ENCODE measurements at places on chromosomes 2 and 18.

GRCh38 chr2:53104263-53104662 is 663.3 kb upstream of the CHAC2 start:
- DNase-seq, result no peak

GRCh38 chr2:45808294-45808800 is 156.9 kb downstream of the PRKCE start:
- no peak for DNase-seq

DNA sequence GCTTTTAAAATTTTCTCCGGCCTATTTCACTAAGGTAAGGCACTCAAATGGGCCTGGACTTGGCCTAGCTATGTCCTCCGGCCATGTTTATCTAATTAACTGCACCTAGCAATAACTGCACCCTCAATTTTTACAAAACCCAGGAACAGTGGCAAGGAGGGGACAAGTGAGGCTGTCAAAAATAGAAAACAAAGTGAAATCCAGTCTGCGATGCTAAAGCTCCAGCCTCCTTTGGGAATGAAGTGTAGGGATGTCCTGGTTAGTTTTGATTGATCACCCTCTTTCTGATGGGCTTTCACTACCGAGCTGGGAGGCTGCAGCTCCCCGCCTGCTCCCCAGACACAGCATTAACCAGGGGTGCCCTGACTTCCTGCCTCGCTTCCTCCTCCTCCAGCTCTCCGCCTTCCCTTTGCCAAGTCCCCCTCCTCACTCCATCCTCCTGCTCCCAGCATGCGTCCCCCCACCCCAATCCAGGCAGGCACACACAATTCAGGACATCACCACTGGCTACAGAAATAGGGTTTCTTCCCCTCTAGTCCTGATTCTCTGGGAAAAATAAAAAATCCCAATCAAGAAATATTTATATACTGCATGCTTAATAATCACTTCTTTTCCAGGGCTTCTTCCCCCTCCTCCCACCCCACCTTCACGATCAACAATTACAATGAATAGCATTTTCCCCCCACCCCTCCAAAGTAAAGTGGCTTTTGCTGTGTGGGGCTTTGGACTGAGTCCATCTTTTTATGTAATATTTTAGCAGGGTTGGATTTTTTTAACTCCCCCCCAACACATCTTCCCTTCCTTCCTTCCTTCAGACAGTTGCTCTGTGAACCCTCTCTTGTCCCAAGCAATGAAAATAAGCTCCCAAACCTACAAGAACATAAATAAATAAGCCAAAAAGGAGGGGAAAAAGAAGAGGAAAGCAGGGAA is 3.3 kb upstream of the POU3F3 start:
- DNase-seq, result no peak

GRCh38 chr2:108998911-108999310 is 9.9 kb upstream of the EDAR start:
- DNase-seq, result no peak

DNA sequence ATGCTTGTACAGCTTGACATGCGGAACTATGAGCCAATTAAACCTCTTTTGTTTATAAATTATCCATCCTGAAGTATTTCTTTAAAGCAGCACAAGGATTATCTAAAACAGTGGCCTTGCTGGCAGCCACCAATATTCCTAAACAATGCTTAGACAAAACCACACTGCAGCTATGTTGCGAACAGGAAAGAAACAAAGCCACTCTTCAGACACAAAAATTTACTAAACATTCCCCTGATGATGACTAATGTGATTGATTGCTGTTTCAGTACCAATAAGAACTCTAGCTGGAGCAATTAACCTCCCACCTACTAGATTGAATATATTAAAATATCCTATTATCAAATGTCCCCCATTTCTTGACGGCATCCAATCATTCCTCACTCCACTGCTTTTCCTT is 325.8 kb upstream of the REG3G start:
- DNase-seq, result no peak

- no peak for DNase-seq
Measured at GRCh38 chr2:208042041-208042440, 16.7 kb upstream of the PLEKHM3 start.

GRCh38 chr2:55772109-55772980 is 78.7 kb upstream of the PNPT1 start:
- DNase-seq, result no peak

- no peak for DNase-seq
Measured at GRCh38 chr2:149768320-149768799, 180.8 kb upstream of the MMADHC start.

- DNase-seq, result no peak
Measured at GRCh38 chr2:152097290-152097800, 1.5 kb downstream of the CACNB4 start.

- no peak for DNase-seq
Measured at GRCh38 chr2:118607641-118608040, 239.8 kb downstream of the EN1 start.
